ENCODE measurements at places on chromosomes 7 and 10.

- no peak for DNase-seq
Measured at GRCh38 chr7:112023282-112023681, 182.9 kb downstream of the DOCK4 start.

- DNase-seq, result no peak
Measured at GRCh38 chr10:807163-807957, 117.9 kb upstream of the DIP2C start.

- DNase-seq, result no peak
Measured at GRCh38 chr10:89279421-89279869, 22.4 kb upstream of the IFIT2 start.

DNA sequence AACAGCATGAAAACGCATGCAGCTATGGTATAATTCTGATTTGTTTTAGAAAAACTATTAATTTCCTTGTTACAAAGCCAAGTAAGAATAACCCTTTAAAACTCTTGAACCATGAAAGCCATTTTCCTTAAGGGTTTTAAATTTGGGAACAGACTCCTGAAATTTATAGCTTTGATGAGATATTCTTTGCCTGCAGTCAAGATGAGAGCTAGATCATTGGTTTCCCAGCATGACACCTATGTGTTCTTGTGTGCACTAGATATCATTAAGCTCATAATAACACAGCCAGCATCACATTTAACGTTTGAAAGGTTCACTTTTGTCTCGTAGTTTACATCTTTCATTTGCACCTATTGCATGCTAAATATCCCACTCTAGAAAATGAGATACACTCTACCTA, 202.2 kb downstream of the PHF14 start:
- no peak for DNase-seq

- DNase-seq, result no peak
Measured at GRCh38 chr10:30034433-30035137, 24.8 kb downstream of the JCAD start.

DNA sequence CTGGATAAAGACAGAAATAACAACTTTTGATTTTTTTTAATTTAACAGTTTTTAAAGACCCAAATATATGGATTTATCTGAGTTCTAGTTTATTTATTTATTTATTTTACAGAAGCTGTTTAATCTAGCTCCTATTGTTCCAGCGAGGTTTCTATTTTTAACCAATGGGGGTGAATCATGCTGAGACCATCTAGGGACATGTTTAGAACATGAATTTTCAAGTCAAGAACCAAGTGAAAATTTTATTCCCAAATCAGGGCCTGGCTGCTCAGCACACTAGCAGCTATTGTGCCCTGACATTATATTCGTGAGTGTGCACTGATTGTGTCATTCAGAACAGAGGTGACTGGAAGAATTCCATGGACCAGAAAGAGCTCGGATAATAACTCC, 24.6 kb upstream of the MPP7 start:
- no peak for DNase-seq

DNA sequence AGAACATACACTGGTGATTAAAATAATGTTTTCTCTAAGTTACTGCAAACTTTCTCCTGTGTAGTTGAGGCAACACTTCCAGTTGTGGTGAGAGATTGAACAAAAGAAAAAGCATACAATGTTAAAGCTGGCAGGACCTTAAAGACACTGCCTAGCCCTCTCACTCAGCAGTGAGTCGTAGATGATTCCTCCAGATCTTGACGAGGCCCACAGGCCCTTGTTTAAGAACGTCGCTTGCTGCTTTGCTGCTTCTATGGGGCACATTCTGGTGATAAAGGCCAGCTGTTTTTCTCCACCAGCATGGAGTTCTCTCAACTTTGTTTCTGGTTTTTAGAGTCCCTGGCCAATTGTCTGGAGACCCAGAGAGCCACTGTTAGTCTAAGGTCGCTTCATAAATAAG, 2.8 kb upstream of the DENND11 start:
- DNase-seq, result no peak

DNA sequence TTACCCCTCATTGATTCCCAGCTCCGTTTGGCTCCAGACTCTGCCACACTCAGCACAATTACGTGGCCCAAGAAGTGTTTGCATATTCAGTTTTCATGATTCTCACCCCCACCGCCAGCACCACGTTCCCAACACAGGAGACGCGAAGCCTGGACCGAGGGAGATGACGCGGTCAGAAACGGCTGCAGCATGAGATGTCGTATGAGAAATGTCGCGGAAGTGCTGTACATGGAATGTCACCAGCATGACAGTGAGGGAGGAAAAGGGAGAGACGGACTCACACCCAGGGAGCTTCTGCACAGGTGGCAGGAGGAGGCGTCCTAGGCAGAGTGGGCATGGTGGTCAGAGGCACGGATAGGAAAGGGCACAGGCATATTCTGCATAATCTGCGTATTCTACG, 188.3 kb downstream of the WDR37 start:
- no peak for DNase-seq

- no peak for DNase-seq
Measured at GRCh38 chr10:4194231-4194630, 409.2 kb upstream of the KLF6 start.

DNA sequence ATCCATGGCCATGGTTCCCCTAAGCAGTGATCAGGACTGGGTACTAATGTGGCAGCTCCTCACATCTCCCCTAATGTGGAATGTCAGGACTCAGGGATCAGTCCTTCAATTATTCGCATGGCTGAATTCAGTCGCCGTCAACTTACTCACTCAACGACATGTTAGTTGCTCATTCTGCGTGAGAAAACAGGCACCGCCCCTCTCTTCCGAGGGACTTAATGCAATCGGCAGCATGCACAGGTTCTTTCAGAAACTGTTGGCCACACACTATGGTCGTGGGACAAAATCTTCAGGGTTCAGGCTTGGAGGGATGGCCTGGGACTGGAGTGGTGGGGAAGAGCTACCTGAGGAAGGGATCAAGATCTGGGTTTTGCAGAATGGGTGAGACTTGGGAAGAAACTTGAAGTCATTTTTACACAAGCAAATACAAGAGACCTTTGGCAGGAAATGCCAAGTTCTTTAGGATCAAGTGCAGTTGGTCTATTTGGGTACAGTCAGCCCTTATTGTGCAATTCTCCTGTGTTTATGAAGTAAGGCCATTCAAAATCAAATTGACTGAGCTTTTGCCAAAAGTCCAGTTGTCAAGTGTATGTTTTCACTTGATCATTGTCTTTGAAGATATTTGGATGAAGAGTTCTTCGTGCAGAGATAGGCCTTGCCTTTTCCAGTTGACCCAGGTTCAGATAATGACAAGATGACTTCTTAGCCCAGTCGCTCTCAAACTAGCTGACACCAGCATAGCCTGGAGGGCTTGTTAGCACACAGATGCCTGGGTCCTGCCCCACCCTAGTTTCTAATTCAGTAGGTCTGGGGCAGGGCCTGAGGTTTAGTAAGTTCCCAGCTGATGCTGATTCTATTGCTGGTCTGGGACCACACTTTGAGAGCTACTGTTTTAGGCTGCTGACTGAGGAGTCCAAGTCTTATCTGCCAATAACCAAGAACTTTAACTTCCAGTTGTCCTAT, 48.5 kb downstream of the LRRC18 start:
- no peak for DNase-seq

Measured in cortex of kidney (tissue), 1 donor.